Fibroblast of lung (primary cell): ENCODE measurements at places on chromosomes 16 and 17.

DNA sequence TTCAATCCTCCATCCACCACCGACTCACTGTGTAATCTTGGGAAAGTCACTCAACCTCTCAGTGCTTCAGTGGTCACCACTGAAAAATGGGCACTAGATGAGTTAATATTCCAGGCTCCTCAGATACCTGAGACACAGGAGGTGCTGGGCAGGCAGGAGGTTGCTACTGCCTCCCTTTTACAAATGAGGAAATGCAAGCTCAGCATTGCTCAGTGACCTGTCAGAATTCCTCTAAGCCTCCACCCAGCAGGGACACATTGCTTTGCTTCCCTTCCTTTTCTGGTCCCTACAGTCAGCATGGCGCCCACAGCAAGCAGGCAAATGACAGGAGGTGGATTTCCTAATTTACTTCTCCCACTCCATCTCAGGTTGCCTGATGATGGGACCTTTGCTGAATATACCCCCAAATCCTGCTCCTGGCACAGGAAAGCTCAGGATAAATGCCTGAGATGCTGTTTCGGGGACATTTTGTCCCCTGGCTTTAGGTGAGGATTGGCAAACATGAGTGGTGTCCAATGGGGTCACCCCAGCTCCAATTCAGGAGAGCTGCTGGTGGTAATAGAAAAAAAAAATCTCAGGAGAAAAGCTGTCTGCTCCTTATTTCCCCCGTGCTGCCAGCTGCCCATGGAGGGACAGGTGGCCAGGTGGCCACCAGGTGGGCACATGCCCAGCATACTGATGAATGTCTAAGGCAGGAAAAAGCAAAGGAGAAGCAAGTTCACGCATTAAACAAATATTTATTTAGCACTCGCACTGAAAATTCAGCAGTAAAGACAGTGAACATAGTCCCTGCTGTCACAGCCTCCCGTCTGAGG is 5.0 kb upstream of the KRT13 start:
- no peak for DNase-seq

- DNase-seq = no peak
Measured at GRCh38 chr17:57555636-57556175, 189.4 kb downstream of the CCDC182 start.

DNA sequence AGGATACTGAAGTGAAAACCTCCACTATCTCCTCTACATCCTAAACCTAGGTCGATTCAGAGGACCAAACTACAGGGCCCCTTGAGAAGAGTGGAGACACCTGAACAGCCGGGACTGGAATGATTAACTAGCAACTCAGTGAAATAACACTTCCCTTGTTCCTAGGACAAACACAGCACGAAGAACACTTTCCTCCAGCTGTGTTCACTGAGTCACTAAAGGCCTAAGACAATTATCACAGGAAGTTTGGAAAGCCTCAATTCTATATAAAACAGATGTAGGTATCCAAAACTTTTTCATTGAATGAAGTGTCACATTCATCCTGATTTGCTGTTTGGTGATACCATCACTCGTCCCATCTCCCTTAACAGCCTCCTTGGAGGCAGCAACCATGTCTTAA is 15.5 kb upstream of the CUEDC1 start:
- DNase-seq = no peak

GRCh38 chr17:16074423-16074822 is 74.8 kb downstream of the TTC19 start:
- DNase-seq = no peak

- DNase-seq = peak; percentile 39
Measured at GRCh38 chr16:21603928-21604327, 4.6 kb downstream of the METTL9 start.

DNA sequence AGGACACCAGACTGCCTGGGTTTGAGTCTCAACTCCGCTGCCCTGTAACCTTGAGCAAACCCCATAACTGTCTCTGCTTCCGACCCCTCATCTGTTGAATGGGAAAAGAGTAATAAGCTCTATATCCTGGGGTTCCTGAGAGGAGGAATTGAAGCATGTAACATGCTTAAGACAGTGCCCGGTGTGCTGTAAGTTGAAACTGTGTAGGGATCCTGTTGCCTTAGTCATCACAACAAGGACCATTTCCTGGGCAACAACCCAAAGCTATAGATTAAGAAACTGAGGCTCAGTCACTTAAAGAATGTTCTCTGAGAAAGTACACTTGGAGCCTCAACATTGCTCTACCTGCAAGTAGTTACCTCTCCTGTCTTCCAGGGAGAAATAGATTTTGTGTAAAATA is 23.0 kb downstream of the CDH13 start:
- DNase-seq = no peak

DNA sequence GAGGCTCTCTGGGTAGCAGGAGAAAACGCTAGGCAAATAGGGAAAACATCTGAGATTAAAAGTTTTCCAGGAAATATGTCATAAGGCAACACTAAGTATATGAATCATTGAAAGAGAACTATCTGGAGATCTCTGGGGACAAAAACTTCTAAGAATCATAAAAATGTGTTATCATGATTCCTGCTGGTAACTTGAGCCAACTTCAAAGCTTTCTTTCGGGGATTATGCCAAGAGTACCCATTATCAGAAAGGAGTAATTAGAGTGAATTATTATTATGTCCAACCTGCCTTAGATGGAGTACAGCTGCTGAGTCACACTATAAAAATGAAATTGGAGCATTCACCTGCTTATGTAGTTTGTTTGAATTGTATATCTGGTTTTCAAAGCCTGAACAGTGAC is 488.5 kb upstream of the SOX9 start:
- DNase-seq = peak; percentile 84

- no peak for DNase-seq
Measured at GRCh38 chr16:31143011-31143693, 6.7 kb downstream of the PRSS36 start.

- no peak for DNase-seq
Measured at GRCh38 chr16:73170612-73171038, 122.7 kb upstream of the ZFHX3 start.

- no peak for DNase-seq
Measured at GRCh38 chr17:79223471-79223870, 148.8 kb downstream of the ENGASE start.
